ENCODE measurements at places on chromosomes 6 and 20.

GRCh38 chr20:19589787-19590362 is 168.2 kb upstream of the RIN2 start:
- DNase-seq, result no peak

- DNase-seq, result no peak
Observed at GRCh38 chr6:166610069-166610468, 17.0 kb downstream of the RPS6KA2 start.

- DNase-seq, result no peak
Observed at GRCh38 chr6:90516074-90516660, 70.7 kb downstream of the MAP3K7 start.

- no peak for DNase-seq
Observed at GRCh38 chr6:157080986-157081391, 242.3 kb downstream of the TMEM242 start.

DNA sequence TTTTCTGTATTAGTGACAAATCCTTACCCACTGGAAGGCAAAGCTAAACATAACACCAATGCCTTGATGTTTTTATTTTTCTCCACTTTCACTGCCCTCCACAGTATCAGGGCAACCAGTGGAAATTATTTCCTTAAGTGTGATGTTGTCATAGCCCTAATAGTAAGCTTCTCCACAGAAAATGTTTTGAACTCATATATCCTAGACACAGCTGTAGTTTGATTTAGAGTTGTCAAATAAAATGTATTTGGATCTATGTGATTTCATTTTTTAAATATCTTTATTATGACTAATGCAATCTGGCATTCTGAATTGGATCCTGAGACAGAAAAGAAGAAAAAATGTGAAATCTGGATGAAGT is 70.9 kb upstream of the UFL1 start:
- DNase-seq, result no peak

DNA sequence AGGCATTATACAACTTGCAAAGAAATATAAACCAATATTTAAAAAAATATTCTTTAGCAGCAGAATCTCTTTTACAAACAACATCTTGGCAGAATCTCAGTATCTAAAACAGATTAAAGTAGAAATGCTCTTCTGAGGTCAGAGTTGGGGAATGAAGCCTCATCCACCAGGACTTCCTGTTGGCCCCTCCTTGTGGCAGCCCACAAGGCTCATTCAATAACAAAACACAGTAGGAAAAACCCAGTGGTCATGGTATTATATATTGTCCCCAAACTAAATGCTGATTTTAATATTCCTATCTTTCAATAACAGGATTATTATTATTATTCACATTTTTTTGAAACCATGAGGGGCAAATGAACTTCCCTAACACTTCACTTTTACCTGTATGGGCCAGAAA is 368.6 kb downstream of the BTBD9 start:
- no peak for DNase-seq

GRCh38 chr6:110617057-110617456 is 140.6 kb upstream of the SLC22A16 start:
- DNase-seq, result no peak

DNA sequence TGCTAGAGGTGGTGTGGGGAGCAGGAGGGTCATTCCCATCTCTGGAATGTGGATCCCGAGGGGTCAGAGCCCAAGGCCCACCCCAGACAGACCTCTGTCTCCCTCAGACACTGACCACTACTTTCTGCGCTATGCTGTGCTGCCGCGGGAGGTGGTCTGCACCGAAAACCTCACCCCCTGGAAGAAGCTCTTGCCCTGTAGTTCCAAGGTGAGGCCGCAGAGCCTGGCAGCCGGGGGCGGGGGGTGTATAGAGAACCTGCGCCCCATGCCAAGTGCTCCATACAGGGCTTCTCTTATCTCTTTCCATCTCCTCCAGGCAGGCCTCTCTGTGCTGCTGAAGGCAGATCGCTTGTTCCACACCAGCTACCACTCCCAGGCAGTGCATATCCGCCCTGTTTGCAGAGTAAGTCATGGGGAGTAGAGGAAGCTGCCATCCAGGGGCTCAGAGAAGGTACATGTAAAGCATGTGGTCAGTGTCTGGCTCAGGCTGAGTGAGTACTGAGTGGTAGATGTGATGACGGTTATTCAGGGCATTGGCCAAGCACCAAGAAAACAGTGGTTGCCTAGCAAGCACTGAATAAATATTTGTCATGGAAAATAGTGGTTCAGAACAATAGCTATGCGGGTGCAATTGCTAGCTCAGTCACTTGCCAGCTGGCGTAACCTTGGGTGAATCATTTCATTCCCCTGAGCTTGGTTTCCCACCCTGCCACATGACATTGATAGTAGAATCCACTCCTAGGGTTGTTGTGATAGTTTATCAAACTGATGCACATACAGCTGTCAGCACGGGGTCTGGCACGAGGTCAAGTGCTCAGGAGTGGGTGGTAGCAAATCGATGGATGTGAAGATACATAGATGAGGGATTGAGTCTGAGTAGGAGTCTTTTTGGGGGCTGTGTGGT is 3.5 kb downstream of the PIGT start:
- no peak for DNase-seq

- DNase-seq, result no peak
Observed at GRCh38 chr6:130368576-130368975, 2.8 kb downstream of the TMEM200A start.

- DNase-seq, result no peak
Observed at GRCh38 chr20:64009811-64010387, 26.1 kb upstream of the C20orf204 start.

GRCh38 chr6:6569811-6570164 is 18.7 kb upstream of the LY86 start:
- DNase-seq, result no peak

DNA sequence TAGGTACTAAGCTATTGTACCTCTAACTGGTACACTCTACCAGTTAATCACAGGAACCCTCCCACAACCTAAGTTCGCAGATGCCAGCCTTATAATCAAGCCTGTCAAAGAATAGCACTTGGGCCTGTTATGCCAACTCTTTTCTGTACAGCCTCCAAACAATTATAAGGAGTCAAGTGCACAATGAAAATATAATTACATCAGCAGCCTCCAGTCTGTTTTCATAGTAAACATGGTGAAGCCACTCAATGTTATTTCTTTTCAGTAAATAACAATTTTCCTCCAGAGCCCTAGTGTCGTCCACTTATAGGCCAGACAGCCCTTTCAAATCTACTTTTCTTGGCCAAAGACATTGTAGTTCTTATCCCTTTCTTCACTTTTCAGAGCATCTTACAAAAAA is 82.7 kb upstream of the CARMIL1 start:
- DNase-seq, result no peak

All from activated CD4-positive, CD25-positive, alpha-beta regulatory T cell treated with anti-CD3 and anti-CD28 coated beads, Interleukin-2, amount 50 U/mL, for 72 hours (primary cell).